Psoas muscle (tissue), 8 donors: ENCODE measurements at places on chromosomes 1 and 21. TPM values are rescaled to one million over a fixed set of nuclear protein-coding genes. Genes with fewer than 3 reads are reported as not detected.

PGLYRP3 gene
- not detected for polyA plus RNA-seq

DNA sequence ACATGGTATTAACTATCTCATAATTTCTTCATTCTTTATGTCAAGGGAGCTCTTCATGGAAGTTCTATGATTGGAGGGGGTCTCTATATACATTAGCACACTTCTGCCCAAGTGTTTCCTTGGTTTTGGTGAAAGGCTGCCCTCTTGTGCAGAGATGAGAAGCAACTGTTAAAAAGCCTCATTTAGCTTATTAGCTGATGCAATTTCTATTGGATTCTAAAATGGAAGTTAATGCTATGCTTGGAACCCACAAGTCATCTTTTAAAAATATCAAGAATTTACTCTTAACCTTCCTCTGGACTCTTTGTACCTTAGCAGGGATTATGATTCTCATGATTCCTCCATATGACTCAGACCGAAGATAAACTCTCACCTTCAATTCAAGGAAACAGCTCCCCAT is 328.9 kb downstream of the PTBP2 start:
- no peaks in the 10 kb centered on the region for H3K4me1 ChIP-seq
- H3K36me3 ChIP-seq, result no peaks in the 10 kb centered on the region
- no peak overlapping the region for H3K27ac ChIP-seq
- no peak overlapping the region for H3K4me3 ChIP-seq
- no peaks in the 10 kb centered on the region for H3K27me3 ChIP-seq
- DNase-seq, result no peak

DNA sequence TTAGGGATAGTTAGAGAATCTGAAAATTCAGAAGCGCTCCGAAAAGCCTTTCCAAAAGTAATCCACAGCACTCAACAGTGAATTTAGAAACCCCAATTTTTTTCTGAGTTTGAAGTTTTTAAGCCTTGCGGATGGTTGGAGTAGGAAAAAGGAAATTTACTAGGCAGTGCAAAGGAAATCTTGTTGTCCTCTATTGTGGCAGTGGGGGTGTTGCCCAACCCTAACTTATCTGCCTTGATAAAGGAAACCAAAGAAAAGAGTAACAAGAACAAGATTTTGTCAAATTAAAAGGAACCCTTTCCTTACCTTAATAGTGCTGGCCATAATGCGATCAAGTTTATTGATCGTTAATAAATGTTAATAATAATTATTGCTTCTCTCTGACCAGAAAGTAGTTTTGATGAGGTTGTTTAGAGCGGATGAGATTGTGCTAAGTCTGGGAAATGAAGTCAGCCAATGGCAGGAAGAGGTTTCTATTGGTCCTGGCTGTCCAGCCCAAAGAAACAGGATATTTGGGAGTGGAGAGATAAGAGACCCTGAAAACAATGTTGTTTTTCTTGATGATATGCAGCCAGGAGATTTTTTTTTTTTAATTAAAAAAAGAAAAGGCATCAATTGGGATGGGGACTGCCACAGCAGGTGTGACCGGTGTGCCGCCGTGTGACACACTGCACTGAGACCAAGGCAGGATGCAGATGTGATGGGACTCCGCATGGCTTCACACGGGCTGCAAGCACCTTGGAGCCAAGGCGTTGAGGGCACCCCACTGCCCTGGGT is at the start of gene ERG:
Gene ERG (minus strand): TSS at position 421 of the 777 bp plus-strand sequence. CDS start 97 bp downstream, at position 324.
- H3K27ac ChIP-seq, result peak within 1 kb of the TSS; percentile 49
- H3K27me3 ChIP-seq, result no peaks in the 10 kb centered on the region
- H3K4me1 ChIP-seq, result no peaks in the 10 kb centered on the region
- H3K36me3 ChIP-seq, result no peaks in the 10 kb centered on the region

- H3K36me3 ChIP-seq, result no peaks in the 10 kb centered on the region
- no peak overlapping the region for H3K4me3 ChIP-seq
- DNase-seq, result no peak
- H3K4me1 ChIP-seq, result no peaks in the 10 kb centered on the region
- H3K27ac ChIP-seq, result no peak overlapping the region
These were observed 494.5 kb upstream of the PBX1 start for GRCh38 chr1:164064501-164064900.

GRCh38 chr1:226629210-226629895 is 80.8 kb downstream of the STUM start:
- H3K27ac ChIP-seq, result no peak overlapping the region
- no peak overlapping the region for H3K4me3 ChIP-seq
- H3K4me1 ChIP-seq, result peaks cover 13% of the 10 kb centered on the region
- no peaks in the 10 kb centered on the region for H3K36me3 ChIP-seq

DNA sequence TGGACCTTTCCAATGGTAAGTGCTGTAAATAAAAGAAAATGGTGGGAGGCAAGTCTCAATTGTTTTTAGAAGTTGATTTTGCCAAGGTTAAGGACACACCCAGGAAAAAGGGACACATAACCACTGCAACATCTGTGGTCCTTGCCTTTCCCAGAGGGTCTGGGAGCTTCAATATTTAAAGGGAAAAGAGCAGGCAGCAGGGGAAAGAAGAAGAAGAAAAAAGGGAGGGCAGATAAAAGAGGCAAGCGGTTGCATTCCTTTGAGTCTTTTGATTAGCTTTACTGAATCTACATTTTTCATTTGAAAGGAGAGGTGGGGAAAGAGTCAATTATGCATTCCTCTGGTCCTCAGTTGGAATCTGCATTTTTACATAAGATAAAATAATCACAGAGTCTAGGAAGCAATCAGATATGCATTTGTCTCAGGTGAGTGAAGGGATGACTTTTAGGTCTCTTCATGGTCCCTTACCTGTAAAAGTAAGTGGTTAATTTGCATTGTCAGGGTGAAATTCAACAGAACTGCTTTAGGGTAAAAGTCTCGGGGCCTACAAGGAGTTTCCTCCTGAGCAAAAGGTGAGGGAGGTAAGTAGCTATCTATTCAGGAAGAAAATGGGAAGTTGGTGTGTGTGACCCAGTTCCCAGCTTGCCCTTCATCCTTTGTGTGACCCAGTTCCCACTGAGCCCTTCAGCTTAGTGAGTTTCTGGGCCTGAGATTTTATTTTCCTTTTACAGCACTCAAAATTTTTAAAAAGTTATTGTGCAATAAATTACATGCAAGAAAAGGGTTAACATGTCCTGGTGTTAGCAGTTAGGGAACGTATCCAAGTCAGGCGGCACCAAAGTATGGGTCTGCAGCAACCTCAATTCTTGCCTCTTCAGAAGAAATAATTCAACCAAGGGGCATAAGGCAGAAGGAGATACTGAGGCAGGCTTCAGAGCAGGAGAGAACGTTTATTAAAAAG is 8.6 kb upstream of the CNIH3 start:
- no peaks in the 10 kb centered on the region for H3K36me3 ChIP-seq
- H3K4me1 ChIP-seq, result peaks cover 3% of the 10 kb centered on the region
- no peak overlapping the region for H3K27ac ChIP-seq
- no peak for DNase-seq

DNA sequence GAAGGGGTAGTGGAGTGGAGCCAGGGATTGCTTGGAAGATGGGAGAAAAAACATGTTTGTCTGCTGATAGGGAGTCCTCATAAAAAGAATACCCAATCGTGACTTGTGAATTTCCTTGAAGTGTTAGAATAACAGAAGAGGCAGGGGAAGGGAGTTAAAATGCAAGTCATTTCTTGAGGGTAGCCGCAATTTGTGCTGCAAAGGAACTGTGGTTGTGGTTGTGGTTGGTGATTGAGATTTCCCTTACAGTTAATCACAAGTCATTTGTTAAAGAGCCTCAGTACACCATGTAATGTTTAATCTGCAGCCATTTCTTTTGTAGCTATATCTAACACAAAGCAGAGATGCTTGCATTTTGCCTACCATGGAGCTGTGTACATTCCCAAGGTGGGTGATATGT is 38.5 kb upstream of the EGLN1 start:
- DNase-seq, result no peak
- no peaks in the 10 kb centered on the region for H3K27me3 ChIP-seq
- no peak overlapping the region for H3K4me3 ChIP-seq
- no peak overlapping the region for H3K27ac ChIP-seq

GCSAML gene
- not detected for polyA plus RNA-seq

- no peaks in the 10 kb centered on the region for H3K27me3 ChIP-seq
- DNase-seq, result no peak
- peaks cover 13% of the 10 kb centered on the region for H3K4me1 ChIP-seq
- no peaks in the 10 kb centered on the region for H3K36me3 ChIP-seq
- no peak overlapping the region for H3K4me3 ChIP-seq
These were observed 1.7 kb upstream of the ADAR start for GRCh38 chr1:154609398-154610380.

KRTAP7-1 gene
- not detected for polyA plus RNA-seq

DNA sequence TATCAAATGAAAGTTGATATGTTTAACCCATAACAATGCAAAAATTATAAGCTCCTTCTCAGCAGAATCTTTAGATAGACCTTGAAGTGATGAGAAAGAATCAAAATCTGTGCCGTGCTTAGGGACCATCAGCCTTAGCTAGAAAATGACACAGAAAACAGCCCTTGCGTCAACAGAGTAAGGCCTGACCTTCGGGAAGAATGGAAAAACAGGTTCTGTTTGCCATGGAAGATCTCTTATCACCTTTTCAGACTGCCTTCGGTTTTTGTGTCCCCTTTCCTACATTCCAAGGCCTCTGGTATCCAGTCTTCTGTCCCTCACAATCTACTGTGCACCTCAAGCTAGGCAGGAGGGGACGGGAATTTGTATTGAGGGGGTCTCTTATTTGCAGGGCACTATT is 37.6 kb upstream of the DPT start:
- peaks cover 4% of the 10 kb centered on the region for H3K4me1 ChIP-seq
- no peaks in the 10 kb centered on the region for H3K36me3 ChIP-seq
